ENCODE measurements at places on chromosomes 4 and X.

DNA sequence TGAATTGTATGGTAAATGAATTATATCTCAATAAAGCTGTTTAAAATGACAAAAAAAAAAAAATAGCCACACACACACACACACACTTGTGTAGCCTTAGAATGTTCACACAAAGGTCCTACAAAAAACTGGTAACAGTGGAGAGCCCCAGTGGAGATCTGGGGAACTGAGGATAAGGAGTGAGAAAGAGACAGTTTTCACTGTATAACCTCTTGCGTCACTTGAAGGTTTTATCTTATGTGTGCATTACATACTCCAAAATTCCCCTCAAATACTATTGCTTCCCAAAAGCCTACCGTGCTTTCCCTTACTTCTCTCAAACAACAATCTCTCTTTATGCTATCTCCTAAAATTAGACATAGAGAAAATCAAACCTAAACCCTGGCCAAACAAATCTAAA, 67.8 kb downstream of the SMC1A start:
- no peak for DNase-seq

DNA sequence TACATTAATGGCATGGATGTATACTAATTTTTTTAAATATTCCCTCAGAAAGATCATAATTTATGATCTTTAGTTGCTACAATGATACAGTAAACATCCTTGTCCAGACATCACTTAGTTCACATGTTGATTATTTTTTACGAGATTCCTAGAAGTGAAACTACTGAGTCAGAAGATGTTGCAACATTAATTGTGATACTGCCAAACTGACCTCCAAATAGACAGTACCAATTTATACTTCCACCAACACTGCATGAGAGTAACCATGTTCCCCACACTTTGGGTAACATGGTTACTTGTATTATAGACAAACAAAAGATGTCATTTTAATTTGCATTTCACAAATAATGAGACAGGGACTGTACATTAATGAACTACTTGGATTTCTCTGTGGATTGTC, 19.6 kb downstream of the RCHY1 start:
- DNase-seq: no peak

DNA sequence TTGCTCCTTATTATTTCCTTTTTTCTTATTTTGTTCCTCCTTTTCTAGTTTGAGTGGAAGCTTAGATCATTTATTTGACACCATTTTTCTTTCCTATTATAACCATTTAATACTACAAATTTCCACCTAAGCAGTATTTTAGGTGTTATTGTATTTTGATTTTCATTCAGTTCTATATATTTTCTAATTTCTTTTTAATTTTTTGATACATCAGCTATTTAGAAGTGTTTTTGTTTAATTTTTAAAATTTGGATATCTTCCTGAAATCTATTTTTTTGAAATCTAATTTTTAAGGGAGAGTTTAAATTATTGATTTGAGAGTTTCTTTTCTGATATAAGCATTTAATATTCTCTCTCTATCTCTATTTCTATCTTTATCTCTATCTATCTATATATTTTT, 108.1 kb downstream of the LARP1B start:
- no peak for DNase-seq

DNA sequence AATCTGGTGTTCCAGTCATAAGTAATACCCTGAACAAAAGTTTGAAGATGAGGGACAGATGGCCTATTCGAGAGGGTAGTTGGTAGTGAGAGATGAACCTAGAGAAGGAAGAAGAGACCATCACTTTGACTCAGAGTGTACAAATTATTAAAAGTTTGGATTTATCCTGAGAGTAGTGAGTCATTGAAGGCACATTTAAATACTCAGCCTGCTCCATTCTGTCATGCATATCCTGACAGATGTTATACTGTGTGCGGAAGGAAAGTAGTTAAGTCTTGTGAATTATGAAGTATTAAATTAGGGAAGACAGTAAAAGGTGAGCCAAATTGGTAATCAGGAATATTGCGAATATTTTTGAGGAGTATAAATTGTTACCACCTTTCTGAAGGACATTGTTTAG, 93.1 kb downstream of the KLHL34 start:
- DNase-seq: no peak

DNA sequence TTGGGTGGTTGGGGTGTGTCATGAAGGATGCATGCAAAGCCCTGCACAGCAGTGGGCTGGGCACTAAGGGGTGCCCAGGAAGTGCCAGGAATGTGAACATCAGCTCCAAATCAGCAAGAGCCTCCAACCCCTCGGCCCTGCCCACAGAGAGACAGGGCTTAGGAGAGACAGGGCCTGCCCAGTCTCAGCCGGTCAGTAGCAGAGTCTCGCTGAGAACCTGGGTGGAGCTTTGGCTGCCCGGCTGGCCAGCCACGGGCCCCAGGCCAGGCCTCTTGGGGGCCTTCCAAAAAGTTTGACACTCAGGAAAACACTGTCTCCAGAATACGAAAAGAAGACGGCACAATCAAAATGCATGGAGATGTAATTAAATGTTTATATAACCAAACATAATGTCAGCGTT, 4.3 kb upstream of the MXD4 start:
- DNase-seq: no peak

- no peak for DNase-seq
Observed at GRCh38 chr4:37682701-37683401, 3.3 kb downstream of the RELL1 start.

DNA sequence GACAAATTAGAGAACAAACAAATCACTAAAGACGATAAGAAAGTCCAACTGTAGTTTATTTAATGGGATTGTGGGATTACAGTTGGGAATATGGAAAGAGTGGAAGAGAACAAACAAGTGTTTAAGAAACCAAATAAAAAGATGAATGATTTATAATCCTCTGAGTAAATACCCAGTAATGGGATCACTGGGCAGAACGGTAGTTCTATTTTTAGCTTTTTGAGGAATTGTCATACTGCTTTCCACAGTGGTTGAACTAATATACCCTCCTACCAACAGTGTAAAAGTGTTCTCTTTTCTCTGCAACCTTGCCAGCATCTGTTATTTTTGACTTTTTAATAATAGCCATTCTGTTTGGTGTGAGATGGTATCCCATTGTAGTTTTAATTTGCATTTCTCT, 15.0 kb downstream of the C4orf51 start:
- DNase-seq: no peak

DNA sequence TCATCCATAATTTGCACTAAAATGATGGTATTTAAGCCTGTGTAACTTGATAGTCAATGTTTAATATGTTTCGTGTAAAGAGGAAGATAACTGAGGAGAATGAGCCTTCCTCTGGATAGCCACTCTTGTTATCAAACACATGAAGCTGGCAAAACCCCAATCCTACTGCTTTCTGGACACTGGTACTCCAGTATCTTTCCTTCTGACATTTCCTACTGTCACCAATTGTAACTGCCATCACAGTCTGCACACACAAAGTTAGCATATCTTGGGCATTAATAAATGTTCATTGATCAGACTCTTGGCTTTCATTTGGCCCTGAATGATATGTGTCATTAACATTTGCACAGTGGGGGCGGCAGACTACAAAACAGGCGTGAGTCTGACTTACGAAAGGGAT, 419.1 kb downstream of the TMA16 start:
- no peak for DNase-seq

DNA sequence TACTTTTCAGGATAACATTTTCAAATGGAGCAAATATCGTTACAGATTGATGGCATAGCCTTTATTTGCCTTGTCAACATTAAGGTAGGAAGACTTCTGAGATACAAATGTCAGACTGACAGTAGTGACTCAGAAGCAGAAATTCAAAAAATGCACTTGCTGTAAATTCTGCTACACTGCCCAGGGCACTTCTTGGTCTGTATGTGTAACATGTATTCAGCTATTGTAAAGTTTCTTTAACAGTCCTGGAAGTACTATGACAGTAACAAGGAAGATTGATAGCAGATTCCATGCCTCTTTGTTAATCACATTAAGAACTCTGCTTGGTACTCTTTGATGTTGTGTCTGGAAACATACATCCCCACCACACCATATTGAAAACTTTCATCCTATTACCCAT, 69.6 kb upstream of the PCDH18 start:
- no peak for DNase-seq

DNA sequence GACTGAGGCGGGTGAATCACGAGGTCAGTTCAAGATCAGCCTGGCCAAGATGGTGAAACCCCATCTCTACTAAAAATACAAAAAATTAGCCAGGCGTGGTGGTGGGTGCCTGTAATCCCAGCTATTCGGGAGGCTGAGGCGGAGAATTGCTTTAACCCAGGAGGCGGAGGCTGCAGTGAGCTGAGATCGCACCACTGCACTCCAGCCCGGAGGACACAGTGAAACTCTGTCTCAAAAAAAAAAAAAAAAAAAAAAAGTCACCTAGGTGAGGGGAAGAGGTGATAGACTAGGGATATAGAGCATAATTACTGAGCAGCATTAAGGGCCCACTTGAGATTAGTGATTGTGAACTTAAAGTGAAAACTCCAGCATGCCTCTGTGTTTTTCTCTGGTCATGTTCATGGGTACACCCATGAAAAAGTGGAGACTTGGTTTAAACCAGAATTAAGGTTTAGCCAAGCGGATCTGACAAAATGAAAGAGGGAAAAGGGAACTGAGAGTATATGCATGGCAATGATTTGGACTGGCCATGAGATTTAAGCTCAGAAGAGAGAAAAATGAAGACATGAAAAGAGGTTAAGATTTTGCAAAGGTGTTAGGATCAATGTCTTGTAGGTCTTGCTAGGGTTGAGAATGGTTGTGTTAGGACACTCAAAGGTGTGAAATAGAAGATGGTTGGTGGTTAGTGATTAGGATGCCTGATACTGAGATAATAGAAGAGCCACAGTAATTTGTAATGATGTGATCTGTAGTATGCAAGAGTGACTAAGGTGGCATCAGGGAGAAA, 105.0 kb downstream of the RAB28 start:
- DNase-seq: no peak

GRCh38 chr4:129328162-129328561, 232.2 kb downstream of the C4orf33 start:
- DNase-seq: no peak

DNA sequence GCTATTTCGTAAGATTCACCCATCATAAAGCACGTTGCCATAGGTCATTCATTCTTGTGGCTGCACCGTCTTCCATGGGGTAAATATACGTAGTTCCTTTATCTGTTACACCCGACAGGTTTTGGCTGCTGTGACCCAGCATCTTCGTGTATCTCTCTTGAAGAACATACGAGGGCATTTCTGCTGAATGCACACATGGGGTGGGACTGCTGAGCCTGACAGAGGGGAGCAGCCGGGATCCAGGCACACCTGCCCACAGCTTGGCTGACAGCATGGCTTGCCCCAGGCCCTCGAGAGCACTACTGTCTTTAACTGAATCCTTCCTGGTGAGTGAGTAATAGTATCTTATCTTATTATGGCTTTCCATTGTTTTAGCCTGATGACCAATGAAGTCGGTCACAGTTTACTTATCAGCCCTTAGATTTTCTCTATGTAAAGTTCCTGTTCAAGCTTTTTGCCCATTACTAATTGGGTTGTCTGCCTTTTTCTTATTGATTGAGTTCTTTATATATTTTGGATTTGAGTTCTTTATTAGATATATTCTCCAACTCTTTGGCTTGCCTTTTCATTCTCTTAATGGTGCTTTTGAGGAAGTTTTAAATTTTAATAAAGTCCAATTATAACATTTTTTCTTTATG, 45.0 kb upstream of the MXD4 start:
- no peak for DNase-seq

DNA sequence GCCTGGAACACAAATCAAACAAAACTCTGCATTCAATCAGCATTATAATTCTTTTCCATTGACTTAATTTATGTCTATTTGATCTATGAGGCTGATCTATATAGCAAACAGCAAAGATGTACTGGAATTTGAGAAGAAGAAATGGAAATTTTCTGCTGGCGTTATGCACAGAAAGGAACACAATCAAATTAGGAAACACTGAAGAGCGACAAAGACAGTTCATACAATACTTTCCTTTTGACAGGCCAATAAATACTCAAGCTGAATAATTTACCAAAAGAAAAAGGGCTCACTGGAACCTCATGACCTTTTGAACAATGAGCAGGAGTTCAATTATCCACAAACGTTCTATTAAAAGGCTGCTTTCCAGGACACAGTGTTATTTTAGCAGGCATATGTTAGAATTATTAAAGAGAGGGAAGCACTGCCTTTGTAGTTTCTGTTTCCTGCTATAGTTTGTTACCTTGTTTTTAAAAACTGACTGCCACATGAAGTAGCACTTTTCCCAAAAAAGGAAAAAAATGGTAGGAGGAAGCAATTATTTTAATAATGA, 8.1 kb downstream of the PDHA2 start:
- no peak for DNase-seq

DNA sequence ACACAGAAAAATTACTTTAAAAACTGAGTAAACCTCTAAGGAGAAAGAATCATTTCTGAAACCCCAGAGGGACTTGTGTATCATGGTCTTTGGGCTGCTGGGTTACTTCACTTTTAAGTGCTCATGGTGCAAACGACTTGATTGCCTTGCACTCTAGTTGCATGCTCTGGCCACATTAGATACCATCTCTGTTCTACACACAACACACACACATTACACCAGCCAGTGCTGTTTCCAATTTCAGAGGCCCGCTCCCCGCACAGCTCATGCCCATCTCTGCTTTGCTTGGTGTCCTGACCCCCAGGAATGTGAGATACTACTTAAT, 2.1 kb downstream of the PPP3CA start:
- DNase-seq: no peak

GRCh38 chr4:173212379-173212778, 43.8 kb downstream of the GALNT7 start:
- no peak for DNase-seq

DNA sequence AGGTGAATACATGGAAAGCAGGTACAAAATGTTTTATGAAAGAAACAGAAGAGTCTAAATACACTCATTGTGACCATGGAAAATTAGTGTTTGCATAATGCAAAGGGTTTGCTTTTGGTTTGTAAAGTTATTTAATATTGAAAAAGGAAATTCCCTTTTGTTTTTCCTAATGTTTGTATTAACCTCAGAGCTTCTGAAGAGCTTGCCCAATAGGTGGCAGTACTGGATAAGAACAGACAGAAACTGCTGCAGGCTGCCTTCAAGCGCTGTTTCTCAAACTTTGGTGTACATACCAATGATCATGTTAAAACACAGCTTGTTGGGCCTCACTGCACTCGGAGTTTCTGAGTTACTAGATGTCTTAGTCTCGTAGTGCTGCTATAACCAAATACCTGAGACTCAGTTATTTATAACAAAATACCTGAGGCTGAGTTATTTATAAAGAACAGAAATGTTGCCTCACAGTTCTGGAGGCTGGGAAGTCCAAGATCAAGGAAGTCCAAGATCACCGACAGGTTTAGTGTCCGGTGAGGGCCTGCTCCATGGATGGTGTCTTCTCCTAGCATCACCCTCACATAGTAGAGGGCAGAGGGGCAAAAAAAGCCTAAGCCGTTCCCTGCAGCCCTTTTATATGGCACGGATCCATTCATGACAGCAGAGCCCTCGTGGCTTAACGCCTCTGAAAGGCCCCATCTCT, 54.2 kb downstream of the SUPT20HL2 start:
- no peak for DNase-seq

- DNase-seq: no peak
Observed at GRCh38 chr4:118589471-118590055, 95.6 kb upstream of the METTL14 start.

DNA sequence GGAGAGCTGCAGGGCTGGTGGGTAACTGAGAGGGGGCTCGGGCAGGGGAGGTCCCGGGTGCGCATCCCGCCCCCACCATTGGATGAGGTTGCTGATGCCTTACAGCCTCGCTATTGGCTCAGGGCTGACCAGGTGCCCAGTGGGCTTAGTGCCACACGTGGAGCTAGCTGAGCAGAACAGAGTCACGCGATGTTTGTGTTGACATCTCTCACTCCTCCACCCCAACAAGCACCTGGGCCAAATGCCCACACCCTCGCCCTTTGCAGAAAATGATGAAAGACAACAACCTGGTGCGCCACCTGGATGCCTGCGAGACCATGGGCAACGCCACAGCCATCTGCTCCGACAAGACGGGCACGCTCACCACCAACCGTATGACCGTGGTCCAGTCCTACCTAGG, 31.8 kb downstream of the ATP2B3 start:
- no peak for DNase-seq
